ENCODE measurements at places on chromosomes 12 and 14. TPM values are rescaled to one million over a fixed set of nuclear protein-coding genes. Genes with fewer than 3 reads are reported as not detected.

DNA sequence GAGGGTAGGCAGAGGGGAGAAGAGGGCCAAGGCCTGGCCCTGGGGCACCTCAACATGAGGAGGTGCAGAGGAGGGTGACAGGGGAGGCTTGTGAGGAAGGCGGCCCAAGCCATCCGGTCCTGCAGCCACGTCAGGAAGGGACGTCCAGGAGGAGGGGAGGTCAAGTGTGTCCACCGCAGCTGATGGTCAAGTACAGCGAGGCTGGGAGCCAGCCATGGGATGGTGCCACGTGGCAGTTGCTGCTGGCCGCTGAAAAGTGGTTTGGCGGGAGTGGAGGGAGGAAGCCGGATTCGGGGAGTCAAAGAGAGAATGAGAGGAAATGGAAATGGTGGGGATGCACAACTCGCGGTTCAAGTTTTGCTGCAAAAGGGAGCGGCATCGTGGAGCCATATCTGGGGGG, 41.2 kb downstream of the PRIMA1 start:
- H3K4me3 ChIP-seq: no peak overlapping the region
- peaks cover 3% of the 10 kb centered on the region for H3K27me3 ChIP-seq
- no peaks in the 10 kb centered on the region for H3K36me3 ChIP-seq
- DNase-seq: no peak
- no peak overlapping the region for H3K27ac ChIP-seq

DNA sequence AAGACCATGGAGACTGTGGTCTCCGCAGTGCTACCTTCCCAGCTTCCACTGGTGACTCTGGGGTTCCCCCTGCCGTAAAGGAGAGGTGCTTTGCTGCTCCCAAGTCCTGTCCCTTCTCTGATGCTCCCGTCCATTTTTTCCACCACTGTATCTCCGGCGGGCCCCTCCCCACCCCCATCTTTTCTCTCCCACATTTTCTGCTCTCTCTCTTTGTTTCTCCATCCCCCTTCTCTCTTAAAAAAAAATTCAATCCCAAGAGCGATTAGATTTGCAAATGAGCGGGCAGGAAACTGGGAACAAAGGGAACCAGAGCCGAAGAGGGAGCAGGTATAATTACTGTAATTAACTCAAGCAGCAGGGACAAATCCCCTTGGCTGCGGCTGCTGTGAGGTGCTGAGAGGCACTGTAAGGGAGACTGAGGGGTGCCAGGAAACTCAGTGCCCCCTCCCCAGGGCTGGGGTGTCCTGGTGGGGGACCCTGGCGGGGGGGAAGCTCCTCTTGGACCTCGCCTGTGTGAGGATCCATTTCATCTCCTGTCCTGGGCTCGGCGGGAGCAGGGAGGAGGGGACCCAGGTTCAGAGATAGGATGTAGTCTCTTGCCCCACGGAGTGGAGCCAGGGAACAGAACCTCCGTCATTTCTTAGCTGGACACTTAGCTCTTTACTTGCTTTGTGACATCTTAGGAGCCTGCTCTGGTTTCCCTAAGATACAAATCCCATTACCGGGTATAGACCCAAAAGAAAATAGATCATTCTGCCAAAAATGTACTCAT, 140.4 kb upstream of the NRXN3 start:
- no peak for DNase-seq
- H3K36me3 ChIP-seq: no peaks in the 10 kb centered on the region
- no peaks in the 10 kb centered on the region for H3K4me1 ChIP-seq
- no peak overlapping the region for H3K4me3 ChIP-seq
- no peak overlapping the region for H3K27ac ChIP-seq
- peaks cover 12% of the 10 kb centered on the region for H3K27me3 ChIP-seq

- H3K36me3 ChIP-seq: peaks cover 2% of the 10 kb centered on the region
- no peak overlapping the region for H3K4me3 ChIP-seq
- no peak overlapping the region for H3K27ac ChIP-seq
- no peak for DNase-seq
- peaks cover 36% of the 10 kb centered on the region for H3K4me1 ChIP-seq
These were observed 11.1 kb upstream of the EGLN3 start for GRCh38 chr14:33962016-33962415.

The CCDC92 gene
- total RNA-seq: 7.7 TPM

The DNAH10 gene
- 0.31 TPM for total RNA-seq
